Activated CD8-positive, alpha-beta memory T cell treated with anti-CD3 and anti-CD28 coated beads, Interleukin-2, amount 10 ng/mL, durations not matched to agents 7 days and 5 days (primary cell): ENCODE measurements at places on chromosomes 11 and 22.
A peak's percentile ranks its signal among the peaks of the same experiment; 100 is the strongest.

- H3K4me1 ChIP-seq: peaks cover 33% of the 10 kb centered on the region
- H3K27ac ChIP-seq: peak overlapping the region; percentile 47
- H3K27me3 ChIP-seq: peaks cover 2% of the 10 kb centered on the region
- DNase-seq: peak; percentile 68
Measured at GRCh38 chr11:81874635-81875034, 859.0 kb downstream of the FAM181B start.

DNA sequence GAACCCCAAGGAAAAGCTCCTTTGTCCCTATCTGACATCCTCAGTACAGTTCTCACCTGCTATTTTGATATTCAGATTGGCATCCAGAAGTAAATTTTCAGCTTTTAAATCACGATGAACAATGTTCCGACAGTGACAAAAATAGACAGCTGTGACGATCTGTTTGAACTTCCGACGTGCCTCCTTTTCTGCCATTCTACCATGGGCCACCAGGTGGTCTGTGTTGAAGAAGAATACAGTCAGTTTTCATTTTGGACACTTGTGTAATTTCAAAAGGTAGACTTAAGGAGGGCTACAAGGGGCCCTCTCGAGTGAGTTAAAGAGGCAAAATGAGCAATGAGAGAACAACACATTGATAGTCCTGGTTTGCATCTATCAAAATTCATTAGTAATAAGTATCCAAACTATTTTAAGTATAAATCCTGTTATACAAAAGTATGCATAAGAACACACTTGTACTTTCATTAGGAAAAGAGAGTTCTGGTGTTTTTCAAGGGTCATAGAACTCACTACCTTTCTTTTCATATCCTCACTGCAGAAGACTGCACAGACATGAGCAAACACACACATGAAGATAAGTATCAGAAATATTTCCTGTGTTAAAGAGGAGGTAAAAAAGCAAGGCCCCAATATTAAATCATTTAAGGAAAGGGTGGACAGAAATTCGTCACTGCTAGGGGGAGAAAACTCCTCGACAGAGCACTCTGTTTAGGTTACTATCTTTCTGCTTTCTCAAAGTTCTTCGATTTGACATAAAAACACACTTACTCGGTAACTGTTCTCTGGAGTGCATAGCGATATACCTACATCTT lies 89.9 kb upstream of the APOA1 start:
- peaks cover 21% of the 10 kb centered on the region for H3K36me3 ChIP-seq
- peak overlapping the region; percentile 39 for H3K4me3 ChIP-seq
- H3K27me3 ChIP-seq: no peaks in the 10 kb centered on the region
- peak; percentile 65 for DNase-seq
- H3K27ac ChIP-seq: peak overlapping the region; percentile 80

GRCh38 chr11:129951201-129951865 lies 51.3 kb downstream of the PRDM10 start:
- peaks cover 6% of the 10 kb centered on the region for H3K4me1 ChIP-seq
- H3K4me3 ChIP-seq: no peak overlapping the region
- no peak for DNase-seq
- peaks cover 5% of the 10 kb centered on the region for H3K36me3 ChIP-seq
- H3K27me3 ChIP-seq: no peaks in the 10 kb centered on the region
- H3K27ac ChIP-seq: no peak overlapping the region

- no peak overlapping the region for H3K4me3 ChIP-seq
- peaks cover 7% of the 10 kb centered on the region for H3K36me3 ChIP-seq
- H3K27me3 ChIP-seq: no peaks in the 10 kb centered on the region
Measured at GRCh38 chr11:35282221-35282882, 137.0 kb downstream of the SLC1A2 start.

GRCh38 chr22:19800306-19800705 lies 39.7 kb downstream of the TBX1 start:
- no peaks in the 10 kb centered on the region for H3K27me3 ChIP-seq
- no peak overlapping the region for H3K4me3 ChIP-seq
- no peak for DNase-seq

DNA sequence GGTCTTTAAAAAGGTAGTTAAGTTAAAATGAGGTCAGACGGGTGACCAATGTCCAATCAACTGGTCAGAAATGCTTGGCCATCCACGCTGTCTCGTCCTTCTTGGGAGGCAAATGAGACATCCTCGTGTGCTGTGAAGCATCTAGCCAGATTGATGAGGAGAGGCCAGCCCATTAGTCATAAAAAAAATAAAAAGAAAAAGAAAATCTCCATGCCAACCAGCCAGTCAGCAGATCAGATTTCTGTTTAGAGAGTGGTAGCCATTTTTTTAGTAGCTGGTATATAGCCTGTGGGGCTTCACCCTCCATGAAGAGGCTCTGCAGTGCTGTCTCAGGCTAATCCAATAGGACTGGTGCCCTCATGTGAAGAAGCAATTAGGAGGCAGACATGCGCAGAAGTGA lies 343.1 kb upstream of the SYN3 start:
- no peaks in the 10 kb centered on the region for H3K36me3 ChIP-seq
- H3K27ac ChIP-seq: no peak overlapping the region
- H3K4me3 ChIP-seq: no peak overlapping the region
- no peaks in the 10 kb centered on the region for H3K27me3 ChIP-seq

DNA sequence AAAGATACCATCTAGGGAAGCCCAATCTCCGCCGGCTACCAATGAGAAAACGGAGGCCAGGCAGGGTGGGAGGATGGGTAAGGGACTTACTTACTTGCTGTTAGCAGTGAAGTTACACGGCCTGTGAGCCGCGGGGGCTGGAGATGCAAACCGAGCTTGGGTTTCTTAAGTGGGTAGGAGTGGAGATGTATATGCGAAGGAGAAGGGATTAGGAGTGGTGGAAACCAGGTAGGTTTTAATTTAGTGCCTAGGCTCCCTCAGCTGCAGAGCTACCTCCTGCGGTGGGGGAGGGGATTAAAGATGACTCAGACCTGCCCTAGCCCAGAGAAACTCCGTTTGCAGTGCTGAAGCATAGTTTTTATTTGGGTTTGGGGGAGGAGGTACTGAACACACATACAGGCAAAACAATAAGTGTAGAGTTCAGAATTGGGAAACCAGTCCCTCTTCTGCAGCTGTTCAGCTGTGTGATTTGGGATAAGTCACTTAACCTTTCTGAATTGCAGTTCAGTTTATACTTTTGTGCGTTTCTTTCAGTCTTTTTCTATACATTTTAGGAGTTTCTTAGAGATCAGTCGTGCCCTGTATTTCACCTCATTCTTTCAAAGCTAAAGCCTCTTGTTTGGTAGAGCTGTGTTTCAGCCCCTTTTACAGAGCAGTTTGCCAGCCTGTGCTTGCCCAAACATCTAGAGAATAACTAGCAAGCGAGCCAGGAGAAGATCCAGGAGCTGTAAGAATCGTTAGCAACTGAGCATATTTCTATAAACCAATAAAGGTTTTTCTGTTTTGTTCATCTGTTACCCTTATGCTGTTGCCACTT lies 596 bp upstream of the TNRC6B start:
- H3K36me3 ChIP-seq: peaks cover 8% of the 10 kb centered on the region
- DNase-seq: peak; percentile 85
- peaks cover 43% of the 10 kb centered on the region for H3K4me1 ChIP-seq
- H3K4me3 ChIP-seq: peak overlapping the region; percentile 94

DNA sequence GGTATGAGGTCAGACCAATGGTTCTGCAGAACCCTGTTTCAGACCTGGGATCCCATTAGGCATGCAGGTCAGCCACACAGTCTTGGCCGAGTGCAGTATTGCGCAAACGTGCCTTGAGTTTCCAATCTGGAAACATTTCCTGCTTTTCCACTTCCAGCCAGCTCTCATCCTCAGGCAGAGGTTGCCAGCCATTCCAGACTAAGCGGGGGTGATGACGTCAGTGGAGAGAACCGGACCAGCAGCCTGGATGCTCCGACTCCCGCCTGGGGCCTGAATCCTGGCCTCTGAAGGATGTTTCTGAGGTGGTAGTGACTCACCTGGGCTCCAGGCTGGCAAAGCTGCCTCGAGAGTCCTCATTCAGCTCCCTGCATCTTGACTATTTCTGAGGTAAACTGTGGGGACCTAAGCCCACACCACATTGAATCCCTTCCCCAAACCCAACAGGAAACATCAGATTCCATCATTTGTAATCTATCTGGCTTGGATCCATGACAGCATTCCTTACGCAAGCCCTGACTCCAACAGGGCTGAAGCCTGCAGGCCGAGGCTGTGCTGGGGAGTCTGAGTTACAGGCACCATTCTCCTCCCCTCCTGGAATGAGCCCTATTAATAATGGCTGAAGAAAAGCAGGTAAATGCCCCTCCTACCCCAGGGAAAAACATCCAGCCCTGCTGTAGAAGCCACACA lies 83.0 kb downstream of the ABTB2 start:
- no peak for DNase-seq
- H3K4me1 ChIP-seq: peaks cover 1% of the 10 kb centered on the region
- peaks cover 4% of the 10 kb centered on the region for H3K27me3 ChIP-seq
- H3K36me3 ChIP-seq: no peaks in the 10 kb centered on the region
- no peak overlapping the region for H3K27ac ChIP-seq

GRCh38 chr22:24410110-24410856 lies 17.1 kb upstream of the ADORA2A start:
- peak; percentile 80 for DNase-seq
- peak overlapping the region; percentile 87 for H3K27ac ChIP-seq
- H3K36me3 ChIP-seq: peaks cover 6% of the 10 kb centered on the region

GRCh38 chr11:19279451-19279850 lies 38.7 kb upstream of the E2F8 start:
- H3K27me3 ChIP-seq: peaks cover 7% of the 10 kb centered on the region
- peaks cover 17% of the 10 kb centered on the region for H3K4me1 ChIP-seq
- DNase-seq: no peak
- H3K27ac ChIP-seq: no peak overlapping the region
- no peaks in the 10 kb centered on the region for H3K36me3 ChIP-seq
- H3K4me3 ChIP-seq: no peak overlapping the region

DNA sequence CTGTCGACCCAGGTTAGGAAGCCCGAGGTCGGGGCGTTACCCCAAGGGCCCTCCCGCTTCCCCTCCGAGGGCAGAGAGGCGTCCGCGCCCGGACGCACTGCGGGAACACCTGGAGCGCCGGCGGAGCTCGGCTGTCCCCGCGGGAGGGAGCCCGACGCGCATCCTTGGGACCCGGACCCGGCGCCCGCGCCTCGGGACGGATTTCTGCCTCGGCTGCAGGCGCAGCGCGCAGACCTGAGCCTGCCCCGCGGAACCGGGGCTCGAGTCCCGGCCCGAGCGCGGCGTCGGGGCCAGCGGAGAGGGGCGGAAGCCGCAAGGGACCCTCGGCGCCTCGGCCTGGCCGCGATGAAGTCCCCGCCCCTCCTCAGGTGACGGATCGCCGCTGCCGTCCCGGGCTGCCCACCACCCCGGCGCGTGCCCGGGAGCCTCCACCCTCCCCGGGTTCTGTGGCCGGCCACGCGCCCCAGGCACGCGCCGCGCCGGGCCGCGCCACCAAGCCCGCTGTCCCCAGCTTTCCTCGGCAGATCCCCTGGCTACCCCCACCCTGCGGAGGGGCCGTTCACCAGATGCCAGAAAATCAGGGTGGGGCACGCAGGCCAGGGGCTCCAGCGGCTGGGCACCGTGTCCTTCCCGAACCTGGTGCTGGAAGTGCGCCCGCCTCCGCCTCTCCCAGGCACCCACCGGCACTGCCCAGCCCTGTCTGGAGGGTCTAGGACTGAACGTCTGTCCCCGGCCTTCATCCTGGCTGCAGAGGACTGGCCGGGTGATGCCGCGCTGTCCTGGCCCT lies 410 bp downstream of the GLB1L3 start:
- H3K27me3 ChIP-seq: peaks cover 4% of the 10 kb centered on the region
- DNase-seq: peak; percentile 40
- peaks cover 42% of the 10 kb centered on the region for H3K4me1 ChIP-seq
- peak overlapping the region; percentile 93 for H3K27ac ChIP-seq
- H3K4me3 ChIP-seq: peak overlapping the region; percentile 96

DNA sequence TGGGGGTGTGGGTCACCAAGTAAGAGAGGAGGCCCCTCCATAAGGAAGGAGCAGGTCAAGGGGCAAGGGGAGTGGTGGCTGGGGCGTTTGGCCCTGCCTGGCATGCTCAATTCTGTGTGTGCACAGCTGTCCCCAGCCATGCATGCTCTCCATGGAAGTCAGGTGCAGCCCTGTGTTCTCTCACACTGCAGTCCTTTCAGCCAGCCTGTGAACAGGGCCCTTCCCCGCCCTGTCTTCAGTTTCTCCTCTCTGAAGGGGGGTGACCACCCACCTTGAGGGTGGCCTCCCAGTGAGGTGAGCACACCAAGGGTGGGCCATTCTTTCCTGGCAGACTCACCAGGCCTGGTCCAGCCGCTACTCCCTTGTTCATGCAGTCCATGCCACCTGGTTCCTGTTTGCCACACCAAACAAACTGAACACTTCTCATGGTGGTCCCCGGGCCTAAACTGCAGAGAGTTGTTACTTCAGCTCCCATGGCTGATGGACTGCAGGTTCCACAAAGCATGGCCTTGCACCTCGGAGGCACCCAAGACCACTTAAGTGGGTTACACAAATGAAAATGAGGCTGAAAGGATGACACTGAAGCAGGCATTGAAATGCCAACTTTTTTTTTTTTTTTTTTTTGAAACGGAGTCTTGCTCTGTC lies 1.7 kb upstream of the CHCHD10 start:
- no peak for DNase-seq
- H3K36me3 ChIP-seq: peaks cover 3% of the 10 kb centered on the region
- H3K4me1 ChIP-seq: peaks cover 43% of the 10 kb centered on the region

GRCh38 chr11:75319035-75319877 lies 32.2 kb downstream of the ARRB1 start:
- H3K27ac ChIP-seq: no peak overlapping the region
- no peaks in the 10 kb centered on the region for H3K27me3 ChIP-seq
- H3K4me1 ChIP-seq: peaks cover 22% of the 10 kb centered on the region
- H3K36me3 ChIP-seq: no peaks in the 10 kb centered on the region
- DNase-seq: no peak
- no peak overlapping the region for H3K4me3 ChIP-seq

DNA sequence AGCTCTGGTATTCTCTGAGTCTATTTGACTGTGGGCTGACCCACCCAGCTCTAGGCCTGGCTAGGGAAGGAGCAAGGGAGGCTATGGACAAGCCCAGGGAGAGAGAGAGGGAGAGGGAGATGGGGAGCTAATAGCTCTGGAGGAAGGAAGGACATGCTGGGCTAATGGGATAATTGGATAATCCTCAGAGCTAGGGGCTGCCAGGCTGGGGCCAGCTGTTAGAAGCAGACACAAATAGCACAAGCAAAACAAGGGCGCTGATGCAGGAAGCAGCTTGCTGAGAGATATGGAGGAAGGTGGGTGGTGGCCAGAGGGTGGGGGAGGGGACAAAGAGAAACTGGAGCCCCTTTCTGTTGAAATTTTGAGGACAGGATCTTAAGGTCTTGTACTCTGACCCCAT lies 23.2 kb downstream of the ADORA2A start:
- no peak overlapping the region for H3K4me3 ChIP-seq
- H3K36me3 ChIP-seq: no peaks in the 10 kb centered on the region
- H3K4me1 ChIP-seq: peaks cover 7% of the 10 kb centered on the region
- H3K27ac ChIP-seq: no peak overlapping the region
